ENCODE measurements at places on chromosomes 5 and 9.

DNA sequence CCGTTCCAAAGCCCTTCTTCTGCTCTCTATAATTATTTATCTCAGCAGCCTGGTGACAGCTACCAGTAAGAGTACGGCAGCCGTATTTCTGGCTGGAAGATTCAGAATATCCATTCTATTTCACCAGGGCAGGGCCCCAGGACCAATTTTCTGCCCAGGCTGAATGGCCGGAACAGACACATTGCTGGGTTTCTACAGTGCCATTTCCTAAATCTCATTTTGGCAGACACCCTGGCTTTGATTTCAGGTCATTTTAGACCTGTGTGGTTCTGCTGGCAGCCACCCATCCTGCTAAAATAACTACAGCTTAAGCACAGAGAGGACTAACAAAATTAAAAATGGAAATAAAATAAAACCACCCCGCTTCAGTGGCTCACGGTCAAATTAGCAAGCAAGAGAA, 95.0 kb downstream of the CRB2 start:
- no peak for DNase-seq

GRCh38 chr5:1417586-1418225, 27.5 kb downstream of the SLC6A3 start:
- no peak for DNase-seq

GRCh38 chr9:110579034-110579861, at the start of gene SVEP1:
SVEP1 (minus strand) TSS chr9:110579741; CDS start chr9:110579543, 198 bp downstream.
- DNase-seq = no peak

DNA sequence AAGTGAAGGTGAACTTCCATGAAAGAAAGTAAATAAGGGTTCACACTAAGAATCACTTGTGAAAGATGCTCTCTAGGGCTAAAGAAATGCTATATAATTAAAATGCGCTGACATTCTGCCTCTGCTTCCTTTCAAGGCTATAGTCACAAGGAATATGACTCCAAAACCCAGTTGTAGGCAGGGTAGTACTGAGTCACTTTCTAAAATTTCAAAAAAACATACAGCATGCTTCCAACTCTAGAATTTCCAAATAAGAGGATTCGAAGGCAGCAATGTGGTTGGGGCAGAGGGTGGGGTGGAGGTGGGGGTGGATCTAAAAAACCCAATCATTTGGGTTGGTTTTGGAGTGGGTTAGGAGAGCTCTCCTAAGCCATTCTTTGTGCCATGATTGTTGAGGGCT, 84.6 kb downstream of the HMHB1 start:
- DNase-seq = no peak

DNA sequence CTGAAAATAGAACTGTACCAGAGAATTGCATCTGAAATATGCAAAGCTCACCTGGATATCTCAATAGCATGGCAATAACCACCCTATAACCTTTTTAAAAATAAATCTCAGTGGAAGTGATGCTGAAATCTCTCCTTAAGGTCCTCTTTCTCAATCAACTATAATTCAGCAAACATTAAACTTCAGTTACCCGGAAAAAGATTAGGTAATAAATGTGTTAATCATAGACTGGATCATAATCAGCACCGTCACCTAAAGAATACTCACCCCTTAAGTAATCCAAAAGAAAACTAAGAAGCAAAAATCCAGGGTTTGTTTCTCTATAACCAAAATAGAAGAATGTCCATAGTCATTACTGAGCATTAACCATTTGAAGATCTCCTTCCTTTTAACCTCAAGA, 44.3 kb upstream of the DENND4C start:
- DNase-seq = no peak

GRCh38 chr5:95283761-95284571, 928 bp downstream of the MCTP1 start:
- no peak for DNase-seq

DNA sequence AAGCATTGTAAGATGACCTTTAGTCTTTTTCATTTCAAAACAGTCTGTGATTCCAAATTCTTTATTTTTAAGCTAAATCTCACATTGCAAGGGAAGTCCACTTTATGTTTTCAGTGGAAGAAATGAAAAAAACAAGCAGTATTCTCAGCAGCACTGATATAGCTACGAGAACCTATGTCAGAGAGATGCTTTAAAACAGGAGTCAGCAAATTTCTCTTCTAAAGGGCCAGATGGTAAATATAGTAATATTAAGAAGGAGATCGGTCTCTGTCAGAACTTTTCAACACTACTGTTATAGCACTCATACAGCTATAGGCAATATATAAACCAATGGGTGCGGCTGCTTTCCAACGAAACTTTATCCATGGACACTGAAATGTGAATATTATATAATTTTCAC, 18.7 kb downstream of the IL31RA start:
- no peak for DNase-seq

- no peak for DNase-seq
These were observed 24.1 kb upstream of the CACNA1B start for GRCh38 chr9:137853392-137853995.

GRCh38 chr9:98227883-98228282, 27.6 kb downstream of the TBC1D2 start:
- DNase-seq = no peak

DNA sequence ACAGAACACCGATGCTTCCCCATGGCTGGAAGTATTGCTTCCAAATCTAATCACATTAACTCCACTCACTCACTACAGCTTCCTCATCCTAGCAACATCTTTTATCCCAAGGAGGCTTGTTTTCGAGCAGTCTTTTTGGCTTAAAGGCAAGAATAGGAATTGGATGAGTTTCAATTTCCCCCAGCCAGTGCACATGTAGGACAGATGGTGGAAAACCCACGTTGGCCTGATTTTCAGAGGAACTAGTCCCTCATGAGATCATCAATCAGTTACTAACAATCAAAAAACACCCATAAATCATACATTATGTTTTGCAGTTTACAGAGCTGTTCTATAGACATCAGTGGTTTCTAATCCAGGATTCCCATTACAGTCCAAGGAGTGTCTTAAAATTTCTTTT, 48.5 kb upstream of the AGXT2 start:
- no peak for DNase-seq

DNA sequence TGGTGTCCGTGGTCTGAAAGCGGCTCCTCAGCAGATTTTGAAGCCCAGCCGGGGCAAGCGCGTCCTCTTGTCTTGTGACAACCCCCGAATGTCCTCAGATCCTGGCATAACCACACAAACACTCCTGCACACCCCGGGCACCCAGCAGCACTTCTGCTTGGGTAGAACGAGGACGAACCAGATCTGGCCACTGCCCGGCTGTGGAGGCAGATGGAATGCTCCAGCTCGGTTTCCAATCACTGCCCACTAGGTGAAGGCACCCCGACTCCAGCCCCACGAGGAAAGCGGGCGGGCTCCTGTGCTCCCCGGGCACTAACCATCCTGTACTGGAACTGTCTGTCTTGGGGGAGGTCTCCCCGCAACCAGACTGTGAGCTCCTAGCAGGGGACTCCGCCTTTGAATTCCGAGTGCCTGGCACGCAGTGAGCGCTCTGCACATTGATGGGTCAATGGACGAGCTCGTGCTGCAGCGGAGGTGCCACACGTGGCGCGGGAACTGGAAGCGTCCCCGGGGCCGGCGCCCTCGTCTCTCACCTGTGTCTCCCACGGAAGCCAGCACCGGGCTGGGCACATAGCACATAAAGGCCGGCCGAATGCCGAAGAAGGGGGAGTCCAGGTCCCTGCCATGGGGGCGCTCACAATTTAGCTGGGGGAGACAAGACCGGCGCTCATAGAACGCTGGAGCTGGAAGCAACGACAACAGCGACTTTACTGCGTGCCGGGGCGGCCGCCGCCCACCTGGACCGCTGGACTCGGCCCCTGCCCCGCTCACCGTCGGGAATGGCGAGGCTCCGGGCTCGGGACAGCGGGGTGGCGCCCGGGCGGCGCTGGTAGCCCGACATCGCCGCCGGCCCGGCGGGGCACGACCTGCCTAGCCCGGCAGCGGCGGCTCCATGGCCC, 608 bp downstream of the ENTR1 start:
- peak; percentile 12 for DNase-seq

GRCh38 chr5:122908662-122909061, 63.2 kb downstream of the SNX24 start:
- DNase-seq = no peak

DNA sequence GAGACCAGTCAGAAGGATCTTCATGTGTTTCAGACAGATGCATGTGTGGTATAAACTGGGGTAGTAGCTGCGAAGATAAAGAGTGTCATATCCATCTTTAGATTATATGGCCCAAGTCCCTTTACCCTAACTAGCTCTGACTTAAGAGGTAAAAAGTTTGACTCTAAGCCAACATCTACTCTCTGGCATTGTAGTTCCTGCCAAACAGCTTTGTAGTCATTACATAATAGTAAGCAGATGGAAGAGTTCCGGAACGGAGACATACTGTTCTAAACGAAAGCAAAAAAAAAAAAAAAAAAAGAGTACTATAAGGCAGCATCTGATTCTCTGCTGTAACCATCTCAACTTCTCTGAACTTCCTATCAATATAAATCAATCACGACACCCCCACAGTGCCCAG, 48.8 kb downstream of the CEMIP2 start:
- no peak for DNase-seq

DNA sequence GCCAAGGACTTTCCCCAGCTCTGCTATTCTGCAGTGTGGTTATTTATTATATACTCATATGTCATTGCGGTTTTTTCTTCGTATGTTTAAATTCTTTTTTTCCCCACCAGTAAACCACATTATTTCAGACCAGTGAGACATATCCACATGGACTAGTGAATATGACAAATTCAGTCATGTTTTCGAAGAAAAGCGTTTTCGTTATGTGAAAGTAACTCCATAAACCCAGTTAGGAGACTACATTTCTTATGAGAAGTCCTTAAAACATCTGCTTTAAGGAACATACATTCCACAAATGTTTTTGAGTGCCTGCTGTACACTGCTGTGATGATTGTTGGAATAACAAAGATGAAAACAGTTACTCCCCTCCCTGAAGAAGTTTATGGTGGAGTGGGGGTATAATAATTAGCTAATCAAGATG, 591.8 kb upstream of the CLINT1 start:
- DNase-seq = no peak

DNA sequence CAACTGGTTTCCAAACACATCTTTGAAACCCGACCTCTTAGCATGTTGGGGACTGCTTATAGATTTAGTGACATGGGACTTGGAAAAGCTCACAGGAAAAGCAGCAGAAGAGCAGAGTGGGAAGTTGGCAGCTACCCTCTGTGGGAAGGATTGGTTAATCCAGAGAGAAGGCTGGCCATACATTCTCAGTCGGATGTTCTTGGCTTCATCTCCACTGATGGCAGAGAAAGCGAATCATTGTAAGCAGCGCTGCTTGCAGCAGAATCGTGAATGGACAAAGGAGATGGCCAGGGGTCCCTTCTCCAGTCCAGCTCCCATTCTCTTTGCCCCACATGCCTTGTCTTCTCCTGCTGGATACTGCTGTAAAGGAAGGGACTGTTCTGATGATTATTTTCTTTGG, 62.7 kb downstream of the MEGF10 start:
- no peak for DNase-seq

GRCh38 chr5:6505416-6505755, 56.7 kb downstream of the UBE2QL1 start:
- no peak for DNase-seq

- no peak for DNase-seq
These were observed 211.1 kb downstream of the NR3C1 start for GRCh38 chr5:143192191-143192900.

GRCh38 chr9:79257228-79257781, 314.5 kb upstream of the TLE4 start:
- no peak for DNase-seq

DNA sequence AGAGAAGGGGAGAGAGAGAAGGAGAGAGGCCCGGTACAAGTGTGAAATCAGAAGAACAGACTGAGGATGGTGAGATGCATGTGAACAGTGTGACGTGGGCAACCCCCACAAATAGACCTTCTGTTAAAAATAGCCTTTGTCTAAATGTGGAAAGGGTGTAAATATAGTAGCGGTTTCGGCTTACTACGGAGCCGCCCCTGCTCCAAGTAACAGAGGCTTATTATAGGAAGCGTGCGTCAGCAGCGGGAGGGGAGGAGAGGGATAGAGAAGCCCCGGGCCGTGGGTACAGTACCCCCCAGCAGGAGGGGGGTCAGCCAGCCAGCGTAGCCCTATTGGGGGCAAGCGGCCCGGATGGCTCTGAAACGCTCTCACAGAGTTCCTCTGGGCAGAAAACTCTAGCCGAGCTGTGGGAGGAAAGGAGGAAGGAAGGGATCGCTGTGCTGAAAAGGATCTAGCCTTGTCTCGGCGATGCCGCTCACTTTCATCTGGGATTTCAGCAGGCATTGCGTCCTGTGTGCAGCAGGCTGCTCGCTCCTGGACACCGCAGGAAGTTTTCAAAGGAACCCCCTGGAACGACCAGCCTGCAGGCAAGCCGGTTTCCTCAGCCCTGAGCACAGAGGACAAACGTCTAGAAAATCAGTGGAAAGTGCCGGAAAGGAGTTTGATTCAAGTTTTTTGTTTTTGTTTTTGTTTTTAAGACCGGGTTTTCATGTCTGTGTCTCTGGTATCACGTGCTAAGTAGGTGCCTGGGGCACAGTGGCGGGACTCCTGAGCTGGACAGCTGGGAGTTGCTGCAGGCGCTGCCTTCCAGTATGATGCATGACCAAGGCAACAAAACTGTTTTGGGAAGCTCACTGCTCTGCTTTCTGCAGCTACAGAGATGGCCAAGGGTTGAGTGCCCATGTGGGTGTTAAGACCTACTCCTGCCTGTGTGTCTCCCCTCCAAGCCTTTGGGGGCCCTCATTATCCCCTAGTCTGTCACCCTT, 146.6 kb downstream of the SEC61B start:
- DNase-seq = no peak

GRCh38 chr5:132001647-132002561, 9.6 kb downstream of the ACSL6 start:
- DNase-seq = no peak

DNA sequence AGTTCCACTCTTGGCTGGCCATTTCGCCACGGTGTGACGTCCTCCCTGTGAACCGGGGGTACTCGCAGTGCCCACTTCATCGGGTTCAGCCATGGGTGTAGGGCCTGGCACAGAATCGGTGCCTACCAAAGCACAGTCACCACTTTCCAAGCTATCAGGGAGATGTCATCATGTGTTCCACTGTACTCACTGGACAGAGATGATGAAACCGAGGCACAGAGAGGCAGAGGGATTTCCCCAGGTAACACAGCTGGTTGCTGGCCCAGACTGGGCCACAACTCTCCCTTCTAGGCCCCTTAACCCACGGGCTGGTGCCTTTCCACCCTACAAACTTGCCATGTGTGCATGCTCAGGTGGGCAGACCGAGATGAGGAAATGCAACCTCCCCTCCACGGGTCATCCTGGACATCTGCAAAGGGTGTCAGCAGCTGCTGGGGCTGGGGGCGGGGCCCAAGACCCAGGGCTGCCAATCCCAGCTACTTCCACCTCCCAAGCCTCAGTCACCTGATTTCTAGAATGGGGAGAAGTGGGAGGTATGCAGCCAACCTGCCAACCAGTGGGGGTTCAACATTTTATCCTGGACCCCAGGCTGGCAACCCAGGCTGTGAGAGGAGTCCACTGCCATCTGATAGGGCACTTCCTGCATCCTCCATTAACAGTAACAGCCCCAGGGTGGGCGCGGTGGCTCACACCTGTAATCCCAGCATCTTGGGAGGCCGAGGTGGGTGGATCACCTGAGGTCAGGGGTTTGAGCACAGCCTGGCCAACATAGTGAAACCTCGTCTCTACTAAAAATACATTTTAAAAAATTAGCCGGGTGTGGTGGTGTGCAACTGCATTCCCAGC, 893 bp upstream of the SH2D3C start:
- DNase-seq = peak; percentile 50
